ENCODE measurements at places on chromosomes 2 and 18.

GRCh38 chr2:153004627-153005026 lies 286.2 kb downstream of the ARL6IP6 start:
- no peak for DNase-seq

GRCh38 chr18:57429167-57430078 lies 5.8 kb upstream of the ONECUT2 start:
- DNase-seq: no peak

DNA sequence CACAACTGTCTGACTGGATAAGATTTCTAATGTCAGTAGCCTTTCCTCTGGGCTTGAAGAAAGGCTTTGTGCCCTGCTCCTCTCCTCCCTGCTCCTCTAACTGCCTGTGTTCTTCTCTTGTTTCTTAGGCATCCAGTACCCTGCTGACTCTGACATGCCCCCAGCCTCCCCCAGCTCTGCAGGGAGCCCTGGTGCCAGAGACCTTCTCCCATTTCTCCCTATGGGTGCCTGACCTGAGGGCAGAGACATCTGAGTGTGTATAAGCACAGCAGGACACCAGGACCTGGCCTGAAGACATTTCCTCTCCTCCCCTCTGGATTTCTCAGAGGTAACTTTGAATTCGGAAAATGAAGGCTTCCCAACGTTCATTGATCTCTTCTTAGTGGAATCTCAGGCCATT lies 23.6 kb downstream of the RNF144A start:
- no peak for DNase-seq

DNA sequence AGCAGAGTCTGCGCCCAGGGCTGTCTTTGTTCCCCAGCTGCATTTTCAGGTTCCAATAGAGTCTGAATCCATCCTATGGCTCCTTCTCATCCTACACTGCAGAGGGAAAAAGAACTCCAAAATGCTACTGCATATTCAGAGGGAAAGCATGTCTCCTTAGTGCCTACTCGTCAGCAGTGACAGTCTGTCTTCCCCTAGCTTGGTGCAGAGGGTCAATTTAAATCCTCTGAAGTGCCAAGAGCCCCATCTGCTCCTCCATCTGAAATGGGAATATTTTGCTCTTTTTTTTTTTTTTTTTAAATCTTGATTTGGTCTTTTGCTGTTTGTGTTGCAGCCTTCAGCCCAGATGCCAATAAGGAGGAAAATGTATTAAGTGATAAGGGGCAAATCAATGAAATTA lies 199.3 kb downstream of the RNF144A start:
- DNase-seq: no peak

- DNase-seq: no peak
Observed at GRCh38 chr2:105867587-105867986, 122.9 kb downstream of the NCK2 start.

- no peak for DNase-seq
Observed at GRCh38 chr2:203690117-203690431, 16.4 kb upstream of the CD28 start.

DNA sequence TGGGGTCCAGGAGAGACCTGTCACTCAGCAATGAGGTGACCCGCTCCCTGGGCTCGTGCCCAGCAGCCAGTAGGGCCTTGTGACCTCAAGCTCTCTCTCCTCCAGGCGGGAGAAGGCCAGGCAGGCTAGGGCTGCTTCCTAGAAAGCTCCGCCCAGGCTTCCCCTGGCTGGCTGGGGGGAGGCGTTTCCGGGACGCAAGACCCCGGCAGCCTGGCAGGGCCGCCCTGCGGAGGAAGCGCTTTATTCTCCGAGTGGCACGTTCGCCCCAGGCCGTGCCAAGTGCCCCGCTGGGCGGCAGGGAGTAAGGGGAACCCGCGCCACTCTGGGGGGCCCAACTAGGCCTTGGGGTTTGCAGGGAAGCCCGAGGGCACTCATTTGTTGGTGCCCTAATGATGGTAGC lies 21.2 kb upstream of the EPAS1 start:
- DNase-seq: no peak

GRCh38 chr2:235206399-235206798 lies 254.6 kb downstream of the SH3BP4 start:
- no peak for DNase-seq

- DNase-seq: no peak
Observed at GRCh38 chr2:238439917-238440316, 13.2 kb downstream of the ASB1 start.

DNA sequence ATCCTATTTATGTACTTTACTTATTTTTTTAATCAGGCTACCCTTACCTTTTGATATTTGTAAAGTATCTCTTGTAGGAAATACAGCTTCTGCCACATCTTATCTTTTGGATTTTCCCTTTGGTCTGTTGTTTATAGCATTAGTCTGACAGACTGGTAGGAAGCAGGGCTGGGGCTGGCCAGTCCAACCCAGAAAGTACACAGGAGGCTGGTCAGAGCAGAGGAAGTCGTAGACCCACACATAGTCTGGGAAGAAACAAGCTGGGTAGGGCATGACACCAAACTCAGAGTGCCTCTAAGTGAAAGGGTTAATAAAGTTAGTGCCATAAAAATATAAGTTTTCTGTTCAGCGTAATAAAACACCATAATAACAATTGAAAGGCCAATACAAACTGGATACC lies 51.7 kb downstream of the BOLA3 start:
- DNase-seq: no peak

DNA sequence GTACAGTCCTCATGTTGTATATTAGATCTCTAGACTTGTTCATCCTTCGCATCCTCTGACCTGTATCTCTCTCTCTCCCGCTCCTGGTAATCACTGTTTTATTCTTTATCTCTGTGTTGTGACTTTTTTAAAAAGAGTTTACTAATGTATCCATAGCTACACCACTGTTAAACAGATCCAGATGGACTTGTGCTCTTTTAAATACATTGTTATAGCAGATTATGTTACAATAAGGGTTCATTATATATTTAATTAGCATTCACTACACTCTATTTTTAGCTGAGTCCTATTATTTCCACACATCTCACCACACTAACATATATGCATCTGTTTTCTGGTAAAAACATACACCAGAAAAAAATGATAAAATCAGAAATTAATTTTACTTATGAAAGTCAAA lies 90.5 kb downstream of the RBM43 start:
- no peak for DNase-seq
